ENCODE measurements at places on chromosomes 2 and 18.
A peak's percentile ranks its signal among the peaks of the same experiment; 100 is the strongest.

DNA sequence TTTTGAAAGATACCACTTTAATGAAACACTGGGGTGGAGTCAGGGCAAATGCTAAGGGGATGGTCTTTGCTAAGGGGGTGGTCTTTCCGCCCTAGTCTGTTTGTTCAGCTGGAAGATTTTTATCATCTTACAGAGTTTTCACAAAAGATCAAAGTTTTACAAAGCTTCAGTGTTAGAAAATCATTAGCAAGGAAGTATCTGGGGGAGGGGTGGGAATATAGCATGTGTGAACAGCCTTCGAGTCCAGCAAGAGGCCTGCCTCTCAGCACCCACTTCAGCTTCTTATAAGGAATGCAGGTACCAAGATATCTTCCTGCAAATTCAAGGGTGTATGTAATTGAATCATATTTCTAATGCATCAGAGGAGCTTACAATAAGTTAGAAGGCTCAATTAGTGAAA is 112.9 kb downstream of the RAPGEF4 start:
- no peak for DNase-seq

GRCh38 chr2:202555356-202555755 is 79.4 kb upstream of the FAM117B start:
- DNase-seq = no peak

GRCh38 chr2:18795906-18796305 is 206.5 kb upstream of the NT5C1B start:
- no peak for DNase-seq

GRCh38 chr2:54899576-54900200 is 150.6 kb downstream of the RTN4 start:
- DNase-seq = peak; percentile 34

DNA sequence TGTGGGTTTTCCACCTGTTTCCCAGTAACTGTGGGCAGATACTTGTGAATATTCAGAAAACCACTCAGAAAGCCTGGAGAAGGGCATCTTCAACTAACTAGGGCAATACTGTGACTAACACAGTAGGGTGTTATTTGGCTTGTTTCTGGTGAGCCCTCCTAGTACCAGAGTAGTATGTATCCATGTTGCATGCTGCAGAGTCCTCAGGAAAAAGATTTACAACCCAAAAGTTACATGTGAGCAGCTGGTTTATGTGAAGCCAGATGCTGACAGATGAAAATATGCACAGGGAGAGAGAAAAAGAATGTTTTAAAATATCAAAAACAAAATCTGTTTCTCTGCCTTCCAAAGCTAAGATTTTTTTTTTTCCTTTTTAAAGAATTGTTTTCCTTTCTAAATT is 333.2 kb upstream of the UBE2E3 start:
- peak; percentile 54 for DNase-seq

GRCh38 chr2:31249009-31249690 is 15.2 kb downstream of the EHD3 start:
- DNase-seq = no peak

DNA sequence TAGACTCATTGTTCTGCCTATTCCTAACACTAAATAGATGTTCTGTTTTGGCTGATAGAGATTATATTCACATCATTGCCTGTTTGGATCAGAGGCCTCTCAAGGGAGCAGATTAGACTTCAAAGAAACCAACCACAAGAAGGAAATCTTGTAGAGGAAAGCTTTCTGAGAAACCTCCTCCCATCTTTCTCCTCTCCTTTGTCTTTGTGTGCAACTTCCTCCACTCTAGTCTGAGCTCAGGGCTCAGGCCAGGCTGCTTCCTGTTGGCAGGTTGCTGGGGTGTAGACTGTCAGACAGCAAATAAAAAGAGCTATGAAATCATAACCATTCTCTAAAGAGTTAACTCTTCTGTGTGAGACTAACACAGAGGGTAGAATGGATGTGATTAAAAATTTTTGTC is 113.0 kb downstream of the TGFA start:
- no peak for DNase-seq

GRCh38 chr18:6593142-6593885 is 136.2 kb upstream of the ARHGAP28 start:
- DNase-seq = no peak

DNA sequence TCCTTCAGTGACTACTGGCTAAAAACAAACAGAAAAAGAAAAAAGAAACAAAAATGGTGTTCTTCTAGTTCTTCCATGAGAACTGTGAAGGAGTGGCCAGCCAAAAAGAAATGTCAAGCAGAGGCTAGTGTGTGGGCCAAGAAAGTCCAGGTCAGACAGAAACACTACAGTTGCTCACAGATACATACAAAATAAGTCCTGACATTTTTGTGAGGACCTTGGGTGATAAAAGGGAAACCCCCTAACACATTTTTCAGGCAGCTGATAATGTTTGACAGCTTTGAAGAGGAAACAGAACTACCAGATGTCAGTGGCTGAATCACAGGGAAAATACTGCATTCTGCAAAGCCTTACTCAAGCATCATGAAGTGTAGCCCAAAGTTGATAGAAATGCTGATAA is 28.1 kb downstream of the ARHGAP25 start:
- no peak for DNase-seq

DNA sequence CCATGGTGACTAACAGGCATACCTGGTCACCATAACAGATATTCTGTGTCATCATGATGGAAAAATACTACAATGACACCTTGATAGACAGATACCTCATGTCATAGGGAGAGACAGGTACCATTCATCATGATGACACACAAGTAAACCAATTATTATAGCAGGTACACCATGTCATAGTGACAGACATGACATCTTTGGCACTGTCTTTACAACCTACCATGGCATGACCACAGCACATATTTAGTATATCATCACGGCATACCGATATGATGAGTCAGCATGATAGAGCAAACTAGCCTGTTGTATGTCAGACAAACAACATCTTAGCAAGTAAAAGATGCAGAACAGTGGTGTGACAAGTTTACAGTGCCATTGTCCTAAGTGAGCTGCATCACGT is 101.3 kb upstream of the KLHL29 start:
- DNase-seq = no peak

DNA sequence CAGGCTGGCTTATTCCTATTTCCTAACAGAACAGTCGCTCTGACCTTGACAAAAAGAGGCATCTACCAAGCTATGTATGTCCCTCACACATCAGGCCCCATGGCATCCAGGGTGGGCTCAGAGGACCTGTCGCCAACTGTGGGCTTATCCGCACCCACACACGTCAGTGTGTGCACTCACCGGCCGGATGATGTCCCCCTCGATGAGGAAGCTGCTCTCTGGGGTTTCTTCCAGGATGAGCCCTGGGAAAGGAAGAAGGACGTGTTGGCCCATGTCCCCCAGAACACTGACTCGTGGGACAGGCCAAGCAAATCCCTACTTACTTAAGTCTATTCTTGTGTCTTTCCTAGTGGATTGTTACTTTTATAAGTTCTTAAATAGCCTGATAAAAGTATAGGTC is 3.1 kb downstream of the ASTL start:
- DNase-seq = no peak

DNA sequence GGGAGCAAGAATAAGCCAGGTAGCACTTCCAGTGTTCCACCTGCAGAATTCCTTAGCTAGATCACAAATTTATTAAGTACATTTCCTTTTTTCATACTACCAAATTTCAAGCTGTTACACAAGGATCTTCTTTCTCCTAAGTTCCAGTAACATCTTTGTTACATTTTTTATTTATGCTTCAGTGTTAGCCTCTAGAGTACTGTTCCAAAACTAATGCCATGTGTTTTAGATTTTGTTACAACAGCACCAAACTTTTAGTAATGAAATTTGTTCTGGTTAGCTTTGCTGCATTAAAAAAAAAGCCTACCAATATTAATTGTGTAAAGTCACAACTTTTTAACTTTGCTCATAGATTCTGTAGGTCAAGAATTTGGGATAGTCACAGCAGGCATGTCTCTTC is 161.1 kb downstream of the CAMKMT start:
- no peak for DNase-seq

DNA sequence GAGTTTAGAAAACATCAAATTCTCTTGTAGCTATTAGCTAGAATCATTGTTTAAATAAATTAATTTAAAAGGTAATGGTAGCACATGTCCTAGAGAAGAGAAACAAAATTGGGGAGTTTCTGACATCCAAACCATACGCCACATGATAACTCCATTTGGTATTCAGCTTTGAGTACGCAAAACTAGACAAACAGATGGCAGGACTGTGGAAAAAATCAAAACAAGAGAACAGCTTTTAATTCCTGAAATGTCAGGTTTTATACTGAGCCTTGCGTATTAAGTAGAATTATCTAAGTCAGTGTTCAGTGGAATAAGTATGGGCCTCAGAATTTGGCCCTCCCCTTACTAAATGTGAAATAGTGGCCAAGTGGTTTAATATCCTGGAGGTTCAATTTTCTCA is 82.4 kb upstream of the PDE1A start:
- DNase-seq = no peak

DNA sequence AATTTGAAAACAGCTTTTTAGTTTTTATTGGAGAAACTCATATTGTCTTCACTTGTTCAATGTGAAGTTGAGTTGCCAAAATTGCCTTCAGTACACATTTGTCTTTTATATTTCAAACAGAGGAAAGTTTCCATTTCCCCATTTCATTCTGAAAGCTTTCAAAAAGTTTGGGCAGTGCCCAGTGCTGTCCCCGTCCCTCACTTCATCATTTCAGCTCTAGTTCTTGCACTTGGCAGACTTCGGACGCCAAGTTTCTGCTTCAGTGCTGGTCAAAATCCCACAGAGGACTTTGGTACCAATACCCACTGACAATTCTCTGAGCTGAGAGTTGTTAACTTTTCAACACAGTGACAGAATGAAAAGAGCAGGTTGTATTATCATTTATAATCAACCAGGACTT is 43.4 kb upstream of the AQP4 start:
- DNase-seq = no peak

- DNase-seq = no peak
Observed at GRCh38 chr2:127592761-127593227, 53.2 kb upstream of the GPR17 start.

GRCh38 chr2:54568876-54569321 is 112.8 kb downstream of the SPTBN1 start:
- DNase-seq = no peak

GRCh38 chr2:178874529-178875240 is 67.5 kb upstream of the TTN start:
- no peak for DNase-seq

- DNase-seq = no peak
Observed at GRCh38 chr2:12192762-12193161, 446.3 kb downstream of the LPIN1 start.

All from muscle of arm (tissue), 14 donors.